ENCODE measurements at places on chromosomes 7 and 10.

- H3K4me1 ChIP-seq: peaks cover 38% of the 10 kb centered on the region
- peak; percentile 48 for DNase-seq
- H3K4me3 ChIP-seq: no peak overlapping the region
- H3K27ac ChIP-seq: no peak overlapping the region
- H3K27me3 ChIP-seq: no peaks in the 10 kb centered on the region
These were observed 46.7 kb downstream of the TNS3 start for GRCh38 chr7:47535035-47535703.

DNA sequence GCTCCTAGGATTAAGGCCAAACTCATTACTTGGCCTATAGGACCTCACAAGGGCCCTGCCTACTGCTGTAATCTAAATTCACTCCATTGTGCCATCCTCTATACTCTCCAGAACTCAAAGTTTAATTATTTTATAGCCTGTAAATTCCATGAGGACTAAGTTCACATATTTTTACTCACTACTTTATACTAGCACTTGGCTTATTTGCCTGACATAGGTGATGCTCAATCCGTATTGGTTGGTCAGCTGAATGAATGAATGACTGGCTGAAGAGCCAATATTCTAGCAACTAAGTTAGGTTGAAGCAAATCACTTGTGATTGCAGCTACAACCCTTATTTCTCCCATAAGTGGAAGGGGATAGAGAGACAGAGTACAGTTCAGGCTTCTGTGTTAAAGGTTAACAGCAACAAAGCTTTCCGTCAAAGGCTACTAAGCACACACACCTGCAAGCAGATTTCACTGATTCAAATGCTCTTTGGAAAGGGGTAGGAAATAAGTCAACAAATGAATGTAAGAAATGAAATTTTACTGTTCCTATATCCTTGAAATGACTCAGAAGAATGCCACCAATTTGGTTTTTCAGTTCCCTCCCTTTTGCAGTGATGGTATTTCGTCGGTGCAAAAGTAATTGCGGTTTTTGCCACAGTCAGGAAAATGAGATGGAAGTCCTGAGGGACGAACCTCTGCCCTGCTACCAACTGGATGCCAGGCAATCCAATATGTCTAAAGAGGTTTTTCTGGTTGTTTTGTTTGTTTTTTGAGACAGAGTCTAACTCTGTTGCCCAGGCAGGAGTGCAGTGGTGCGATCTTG is 120.7 kb downstream of the COL28A1 start:
- H3K4me3 ChIP-seq: no peak overlapping the region
- H3K27ac ChIP-seq: no peak overlapping the region
- H3K4me1 ChIP-seq: no peaks in the 10 kb centered on the region

DNA sequence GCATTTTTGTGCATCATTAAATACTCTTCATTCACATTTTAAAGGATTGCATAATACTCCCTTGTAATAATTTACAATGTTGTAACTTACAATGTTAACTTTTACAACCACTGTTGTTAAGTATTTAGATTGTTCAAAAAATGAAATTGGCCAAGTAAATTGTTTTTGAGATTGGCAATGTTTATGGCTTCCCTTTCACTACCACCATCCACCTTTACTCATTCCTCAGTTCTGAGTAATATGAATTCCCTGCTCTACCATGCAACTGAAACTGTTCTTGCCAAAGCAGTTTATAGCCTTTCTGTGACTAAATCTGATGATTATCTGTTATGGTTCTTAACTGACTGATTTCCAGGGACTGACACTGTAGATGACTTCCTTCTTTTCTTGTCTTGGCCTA is 80.5 kb upstream of the TMEM106B start:
- no peak for DNase-seq
- H3K4me1 ChIP-seq: no peaks in the 10 kb centered on the region
- no peak overlapping the region for H3K4me3 ChIP-seq
- no peak overlapping the region for H3K27ac ChIP-seq
- no peaks in the 10 kb centered on the region for H3K27me3 ChIP-seq

GRCh38 chr7:138338361-138338760 is 121.7 kb upstream of the TRIM24 start:
- DNase-seq: no peak
- H3K27me3 ChIP-seq: no peaks in the 10 kb centered on the region
- H3K36me3 ChIP-seq: no peaks in the 10 kb centered on the region
- H3K27ac ChIP-seq: no peak overlapping the region

DNA sequence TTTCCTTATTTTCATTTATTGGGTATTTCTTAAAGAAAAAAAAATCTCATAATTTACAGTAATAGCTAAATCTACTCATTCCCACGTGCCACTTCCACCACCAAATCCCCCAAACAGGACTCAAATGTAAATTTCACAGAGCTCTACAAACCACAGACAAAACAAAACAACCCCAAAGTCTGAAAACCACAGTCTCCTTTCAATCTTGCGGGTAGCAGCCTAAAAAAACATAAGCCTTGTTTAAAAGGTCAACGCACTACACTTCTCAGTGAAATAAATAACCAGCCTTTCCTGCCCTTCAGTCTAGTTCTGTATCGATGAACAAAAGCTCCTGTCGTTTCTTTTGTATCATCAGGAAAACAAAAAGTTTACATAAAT is 121.8 kb upstream of the AFAP1L2 start:
- no peak overlapping the region for H3K4me3 ChIP-seq
- H3K36me3 ChIP-seq: no peaks in the 10 kb centered on the region
- peaks cover 24% of the 10 kb centered on the region for H3K27me3 ChIP-seq

- H3K4me3 ChIP-seq: no peak overlapping the region
- H3K4me1 ChIP-seq: peaks cover 2% of the 10 kb centered on the region
- no peaks in the 10 kb centered on the region for H3K36me3 ChIP-seq
- no peaks in the 10 kb centered on the region for H3K27me3 ChIP-seq
- no peak overlapping the region for H3K27ac ChIP-seq
- no peak for DNase-seq
These were observed 42.7 kb downstream of the BICC1 start for GRCh38 chr10:58555170-58555929.

- no peak overlapping the region for H3K4me3 ChIP-seq
- DNase-seq: peak; percentile 49
- no peaks in the 10 kb centered on the region for H3K27me3 ChIP-seq
- H3K4me1 ChIP-seq: peaks cover 25% of the 10 kb centered on the region
- peak overlapping the region; percentile 94 for H3K27ac ChIP-seq
These were observed 68.2 kb downstream of the CUBN start for GRCh38 chr10:17061418-17061817.

- H3K4me3 ChIP-seq: no peak overlapping the region
- no peaks in the 10 kb centered on the region for H3K27me3 ChIP-seq
- H3K36me3 ChIP-seq: no peaks in the 10 kb centered on the region
- DNase-seq: no peak
- no peak overlapping the region for H3K27ac ChIP-seq
These were observed 62.8 kb downstream of the GSAP start for GRCh38 chr7:77353407-77353721.

DNA sequence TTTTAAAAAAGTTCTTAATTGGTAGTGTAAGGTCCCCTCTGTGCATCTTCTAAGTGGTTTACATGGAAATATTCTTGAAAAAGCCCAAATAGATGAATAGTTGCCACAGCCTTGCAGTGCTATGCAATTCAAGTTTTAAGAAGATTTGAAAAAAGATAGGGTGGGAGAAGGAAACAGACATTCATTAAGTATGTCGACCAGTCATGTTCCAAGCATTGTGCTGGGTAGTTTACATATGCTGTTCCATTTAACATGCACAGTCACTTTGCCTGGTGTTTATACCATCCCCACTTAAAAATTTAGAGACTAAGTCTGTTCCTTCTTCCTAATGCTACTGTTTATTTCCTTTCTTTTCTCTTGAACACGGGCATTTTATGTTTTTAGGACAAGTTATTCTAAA is 28.1 kb upstream of the NAMPT start:
- H3K27me3 ChIP-seq: no peaks in the 10 kb centered on the region
- no peaks in the 10 kb centered on the region for H3K36me3 ChIP-seq
- H3K27ac ChIP-seq: no peak overlapping the region
- peaks cover 2% of the 10 kb centered on the region for H3K4me1 ChIP-seq
- no peak for DNase-seq
- H3K4me3 ChIP-seq: no peak overlapping the region

DNA sequence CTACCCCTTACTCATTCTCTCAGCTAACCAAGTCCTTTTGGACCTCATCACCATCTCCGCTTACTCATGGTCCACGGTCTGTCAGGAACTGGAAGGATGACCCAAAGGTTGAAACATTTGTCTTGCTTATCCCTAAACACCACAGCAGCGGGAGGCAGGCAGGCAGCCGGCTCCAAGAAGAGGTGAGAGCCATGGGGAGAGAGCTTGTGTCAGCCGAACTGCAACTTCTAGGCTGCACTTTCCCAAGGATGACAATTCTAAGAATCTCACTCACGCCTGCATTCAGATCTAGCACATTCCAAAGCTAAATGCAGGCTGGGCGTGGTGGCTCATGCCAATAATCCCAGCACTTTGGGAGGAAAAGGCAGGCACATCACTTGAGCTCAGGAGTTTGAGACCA is 86.0 kb downstream of the SPDYE5 start:
- no peak for DNase-seq
- no peak overlapping the region for H3K4me3 ChIP-seq
- peaks cover 21% of the 10 kb centered on the region for H3K36me3 ChIP-seq
- H3K27me3 ChIP-seq: no peaks in the 10 kb centered on the region

DNA sequence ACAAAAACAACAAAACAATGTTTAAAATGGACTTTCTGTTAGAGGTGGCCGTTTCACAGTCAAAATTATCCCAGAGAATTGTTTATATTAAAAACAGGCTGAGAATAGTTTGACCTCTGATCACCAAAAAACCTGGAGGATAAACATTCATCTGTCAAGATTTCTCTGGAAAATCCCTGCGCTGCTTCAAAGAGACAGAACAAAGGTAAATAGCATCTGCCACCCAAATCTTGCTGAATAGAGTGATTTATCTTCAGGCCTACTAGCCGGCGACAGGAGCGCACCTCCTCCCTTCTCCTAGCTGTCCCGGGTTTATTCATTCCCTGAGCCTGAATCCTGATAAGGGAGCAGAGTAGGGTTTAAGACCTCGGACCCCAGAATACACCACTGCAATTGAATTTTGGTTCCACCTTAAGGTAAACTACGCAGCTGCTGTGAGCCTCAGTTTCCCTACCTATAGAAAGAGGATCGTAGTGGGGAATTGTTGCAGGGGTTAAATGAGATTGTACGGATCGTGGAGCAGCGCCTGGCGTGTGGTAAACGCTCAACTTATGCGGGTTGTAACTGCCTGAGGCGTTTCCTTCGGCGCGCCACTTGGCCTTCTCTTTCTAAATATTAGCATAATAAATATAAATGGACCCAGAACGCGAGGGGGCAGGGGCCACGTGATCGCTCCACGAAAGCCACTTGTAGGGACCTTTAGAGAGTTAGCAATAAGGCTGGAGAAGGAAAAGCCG is 498 bp upstream of the ST7 start:
- no peaks in the 10 kb centered on the region for H3K27me3 ChIP-seq
- peak overlapping the region; percentile 67 for H3K4me3 ChIP-seq
- H3K27ac ChIP-seq: peak overlapping the region; percentile 66
- DNase-seq: peak; percentile 33
- H3K36me3 ChIP-seq: no peaks in the 10 kb centered on the region
- peaks cover 9% of the 10 kb centered on the region for H3K4me1 ChIP-seq

GRCh38 chr7:70590126-70590854 is 541.7 kb upstream of the GALNT17 start:
- no peak for DNase-seq
- no peak overlapping the region for H3K27ac ChIP-seq
- no peaks in the 10 kb centered on the region for H3K4me1 ChIP-seq
- no peak overlapping the region for H3K4me3 ChIP-seq
- H3K27me3 ChIP-seq: peaks cover under 1% of the 10 kb centered on the region

GRCh38 chr7:26368542-26368941 is 76.9 kb downstream of the SNX10 start:
- peak; percentile 23 for DNase-seq
- H3K4me3 ChIP-seq: no peak overlapping the region
- no peak overlapping the region for H3K27ac ChIP-seq
- H3K27me3 ChIP-seq: peaks cover 16% of the 10 kb centered on the region
- no peaks in the 10 kb centered on the region for H3K36me3 ChIP-seq
- H3K4me1 ChIP-seq: no peaks in the 10 kb centered on the region

DNA sequence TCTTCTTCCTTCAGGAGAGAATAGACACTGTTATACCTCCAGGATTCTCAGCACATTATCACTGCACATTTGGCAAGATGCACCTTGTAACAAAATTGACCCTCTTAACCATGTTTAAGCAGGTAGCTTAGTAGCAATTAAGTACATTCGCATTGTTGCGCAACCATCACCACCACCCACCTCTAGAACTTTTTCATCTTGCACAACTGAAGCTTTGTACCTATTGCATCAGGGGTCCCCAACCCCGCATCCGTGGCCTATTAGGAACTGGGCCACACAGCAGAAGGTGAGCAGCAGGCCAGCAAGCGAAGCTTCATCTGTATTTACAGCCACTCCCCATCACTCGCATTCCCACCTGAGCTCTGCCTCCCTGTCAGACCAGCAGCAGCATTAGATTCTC is 29.9 kb upstream of the SMURF1 start:
- DNase-seq: no peak
- H3K27ac ChIP-seq: no peak overlapping the region
- H3K36me3 ChIP-seq: no peaks in the 10 kb centered on the region
- H3K4me1 ChIP-seq: no peaks in the 10 kb centered on the region

DNA sequence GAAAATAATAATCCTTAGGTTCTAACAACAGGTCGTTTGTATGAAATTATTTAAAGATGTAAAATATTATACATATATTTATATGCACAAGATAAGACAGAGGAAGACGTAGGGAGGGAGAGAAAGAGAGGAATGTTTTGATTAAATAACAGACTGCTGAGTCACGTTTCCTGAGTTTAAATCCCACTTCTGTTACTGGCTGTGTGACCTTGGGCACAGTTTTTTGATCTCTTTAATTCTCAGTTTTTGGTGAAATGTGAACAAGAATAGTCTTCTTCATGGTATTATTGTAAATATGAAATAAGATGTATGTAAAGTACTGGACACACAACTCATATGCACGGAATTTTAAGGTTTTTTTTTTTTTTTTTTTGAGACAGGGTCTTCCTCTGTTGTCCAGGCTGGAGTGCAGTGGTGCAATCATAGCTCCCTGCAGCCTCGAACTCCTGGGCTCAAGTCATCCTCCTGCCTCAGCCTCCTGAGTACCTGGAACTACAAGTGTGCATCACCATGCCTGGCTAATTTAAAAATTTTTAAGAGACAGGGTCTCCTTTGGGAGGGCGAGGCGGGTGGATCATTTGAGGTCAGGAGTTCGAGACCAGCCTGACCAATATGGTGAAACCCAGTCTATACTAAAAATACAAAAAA is 42.6 kb downstream of the BAMBI start:
- no peaks in the 10 kb centered on the region for H3K36me3 ChIP-seq
- no peak overlapping the region for H3K27ac ChIP-seq
- H3K27me3 ChIP-seq: no peaks in the 10 kb centered on the region
- H3K4me3 ChIP-seq: no peak overlapping the region
- DNase-seq: peak; percentile 71
- peaks cover 10% of the 10 kb centered on the region for H3K4me1 ChIP-seq
